ENCODE measurements at places on chromosomes 12 and 14.
A peak's percentile ranks its signal among the peaks of the same experiment; 100 is the strongest.

DNA sequence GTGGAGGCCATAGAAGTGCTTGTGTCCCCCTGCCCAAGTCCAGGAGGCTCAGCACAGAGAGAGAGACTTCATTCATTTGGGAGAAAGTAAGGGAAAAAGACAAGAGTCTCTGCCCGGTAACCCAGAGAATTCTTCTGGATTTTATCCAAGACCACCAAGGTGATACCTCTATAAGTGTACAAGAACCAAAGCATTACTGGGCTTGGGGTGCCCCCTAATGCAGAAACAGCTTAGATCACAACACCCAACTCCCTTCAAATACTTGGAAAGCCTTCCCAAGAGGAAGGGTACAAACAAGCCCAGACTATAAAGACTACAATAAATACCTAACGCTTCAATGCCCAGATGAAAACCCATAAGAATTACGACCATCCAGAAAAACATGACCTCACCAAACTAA lies 119.7 kb upstream of the PDE3A start:
- no peak for DNase-seq

GRCh38 chr12:17381211-17381610 lies 708.8 kb downstream of the RERGL start:
- no peak for DNase-seq

DNA sequence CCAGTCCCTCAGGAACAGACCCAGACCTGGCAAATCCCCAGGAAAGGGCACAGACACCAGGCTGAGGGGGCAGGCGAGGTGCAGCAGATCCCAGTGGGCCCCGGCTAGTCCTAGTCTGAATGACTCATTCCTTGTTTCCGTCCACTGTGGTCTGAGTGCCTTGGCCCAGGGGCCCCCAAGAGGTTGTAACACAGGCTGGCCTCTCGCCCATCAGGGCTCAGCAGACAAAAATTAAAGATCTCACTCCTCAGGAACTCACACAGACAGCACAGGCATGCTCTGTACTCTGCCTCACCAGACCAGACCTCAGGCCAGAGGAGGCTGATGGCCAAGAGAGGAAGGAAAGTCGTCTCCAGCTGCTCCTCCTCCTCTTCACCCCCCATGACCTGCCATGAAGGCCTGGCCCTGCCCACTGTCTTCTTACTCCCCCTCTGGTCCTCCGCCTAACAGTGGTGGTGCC lies 7.7 kb upstream of the LTBP2 start:
- peak; percentile 89 for DNase-seq

GRCh38 chr12:106291342-106291741 lies 11.2 kb upstream of the TCP11L2 start:
- DNase-seq = no peak

GRCh38 chr14:61451491-61451890 lies 130.1 kb downstream of the PRKCH start:
- DNase-seq = no peak

GRCh38 chr14:61260939-61261776 lies 20.0 kb downstream of the TMEM30B start:
- DNase-seq = peak; percentile 79

- no peak for DNase-seq
Observed at GRCh38 chr14:28057359-28058296, 709.0 kb upstream of the FOXG1 start.

GRCh38 chr12:46442738-46443137 lies 70.2 kb upstream of the SLC38A2 start:
- no peak for DNase-seq

GRCh38 chr12:53233671-53234121 lies 1.7 kb upstream of the RARG start:
- no peak for DNase-seq

GRCh38 chr14:102962111-102962627 lies 39.7 kb downstream of the AMN start:
- DNase-seq = no peak

All from skeletal muscle cell (primary cell).